ENCODE measurements at places on chromosomes 12 and 14. TPM values are rescaled to one million over a fixed set of nuclear protein-coding genes. Genes with fewer than 3 reads are reported as not detected.

DNA sequence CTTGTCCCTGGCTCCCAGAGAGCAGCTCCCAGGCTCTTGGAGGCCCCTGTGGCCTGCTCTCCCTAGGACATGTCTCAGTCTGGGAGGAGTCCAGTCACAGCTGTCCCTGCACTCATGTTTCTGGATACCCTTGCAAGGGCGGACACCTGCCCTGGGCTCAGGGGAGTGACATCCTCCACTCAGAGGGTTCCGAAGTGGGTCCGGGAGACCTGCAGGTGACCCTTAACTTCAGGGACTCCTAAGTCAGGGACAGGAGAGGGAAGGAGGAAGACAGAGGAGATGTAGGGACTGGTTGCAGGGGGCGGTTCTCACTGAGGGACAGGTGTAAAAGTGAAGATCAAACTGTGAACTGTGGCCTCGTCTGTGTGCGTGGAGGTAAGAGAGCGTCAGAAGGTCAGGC is 37.6 kb downstream of the CACNA2D4 start:
- DNase-seq = no peak

Gene MMP14
- total RNA-seq = 475 TPM

Gene SERPINA12
- not detected for total RNA-seq

Gene IL22
- not detected for total RNA-seq

Measured in GM23248 (cell line).